NCI-H2107 (cell line): ENCODE measurements at places on chromosomes 7 and 10.

DNA sequence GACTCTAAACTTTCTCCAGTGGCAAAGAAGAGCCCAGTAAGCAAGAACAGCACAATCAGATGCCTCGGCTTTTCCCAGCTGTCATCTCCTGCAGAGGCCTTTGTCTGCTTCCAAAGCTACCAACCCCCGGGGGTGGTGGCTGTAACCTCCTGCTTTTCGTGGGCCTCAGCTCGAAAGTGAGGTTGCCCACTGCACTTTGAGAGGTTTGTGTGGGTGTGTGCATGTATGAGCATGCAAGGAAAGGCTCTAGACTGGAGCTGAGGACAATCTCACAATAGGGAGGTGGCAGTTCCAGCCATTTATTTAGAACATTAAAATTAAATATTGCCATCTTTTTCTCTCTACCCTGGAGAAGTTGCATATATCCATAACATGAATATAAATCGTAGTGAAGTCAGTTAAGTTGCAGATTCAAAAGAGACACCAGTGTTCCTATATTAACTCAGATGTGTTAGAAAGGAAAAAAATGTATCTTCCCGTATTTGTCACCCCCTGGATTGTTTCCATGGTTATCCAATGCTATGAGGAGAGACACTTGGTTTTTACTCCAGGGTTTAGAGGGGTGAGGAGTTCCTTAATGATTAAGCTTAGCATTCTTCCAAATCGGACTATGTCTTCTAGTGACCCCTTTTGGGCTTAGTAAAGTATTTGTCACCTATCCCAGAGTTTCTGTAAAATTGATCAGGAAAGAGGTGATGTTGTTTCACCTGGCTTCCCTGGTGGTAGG, 781.1 kb downstream of the INHBA start:
- no peak for DNase-seq

DNA sequence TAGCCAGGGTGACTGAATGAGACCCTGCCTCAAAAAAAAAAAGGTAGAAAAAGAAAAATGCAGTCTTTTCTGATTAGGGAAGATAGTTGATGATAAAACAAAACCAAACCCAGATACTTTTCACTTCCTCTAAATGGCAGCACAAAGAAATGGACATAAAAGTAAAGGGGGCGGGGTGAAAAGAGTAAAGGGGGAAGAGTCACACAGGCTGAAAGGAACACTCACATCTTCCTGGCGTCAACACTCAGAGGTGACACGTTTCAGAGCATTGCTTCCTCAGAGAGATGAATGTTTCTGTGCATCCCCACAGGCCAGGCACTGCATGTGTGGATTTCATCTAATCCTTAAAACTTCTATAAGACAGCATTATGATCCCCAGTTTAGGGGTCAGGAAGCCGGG, 81.2 kb downstream of the HIPK2 start:
- DNase-seq = no peak

- no peak for DNase-seq
These were observed 8.0 kb upstream of the GLRX3 start for GRCh38 chr10:130128062-130128781.

DNA sequence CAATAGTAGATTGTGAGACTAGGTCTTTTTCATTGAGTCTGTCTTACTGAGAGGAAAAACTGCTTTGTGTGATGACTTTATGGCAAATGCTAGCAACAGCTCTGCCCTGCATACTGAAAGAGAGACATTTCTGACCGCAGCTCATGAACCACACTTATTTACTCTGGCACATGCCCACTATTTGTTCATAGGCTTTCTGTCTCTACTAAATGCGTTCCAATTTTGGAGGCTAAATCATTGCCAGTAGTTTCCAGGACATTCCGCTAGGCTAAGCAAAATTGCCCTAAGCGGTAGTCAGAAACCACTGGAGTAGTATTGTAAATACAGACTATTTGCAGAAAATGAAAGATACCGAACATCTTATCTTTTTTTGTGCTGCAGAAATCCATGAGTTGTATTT, 55.6 kb upstream of the DLX6 start:
- peak; percentile 6 for DNase-seq

DNA sequence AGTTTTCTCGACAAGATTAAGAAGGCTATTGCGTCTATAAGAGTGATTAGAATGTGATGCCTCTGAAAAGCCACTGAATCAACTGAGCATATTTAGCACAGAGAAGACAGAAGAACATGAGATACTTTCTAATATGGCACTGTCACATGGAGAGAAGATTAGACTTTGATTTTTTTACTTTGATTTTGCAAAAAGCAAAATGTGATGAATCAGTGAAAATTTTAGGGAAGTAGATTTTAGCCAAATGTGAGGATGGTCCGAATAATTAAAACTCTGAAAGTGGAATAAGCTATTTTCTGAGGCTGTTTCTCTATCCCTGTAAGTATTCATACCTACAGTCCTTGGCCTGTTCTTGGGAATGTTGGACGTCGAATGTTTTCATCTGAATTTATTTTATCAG, 11.8 kb downstream of the MDFIC start:
- DNase-seq = no peak

DNA sequence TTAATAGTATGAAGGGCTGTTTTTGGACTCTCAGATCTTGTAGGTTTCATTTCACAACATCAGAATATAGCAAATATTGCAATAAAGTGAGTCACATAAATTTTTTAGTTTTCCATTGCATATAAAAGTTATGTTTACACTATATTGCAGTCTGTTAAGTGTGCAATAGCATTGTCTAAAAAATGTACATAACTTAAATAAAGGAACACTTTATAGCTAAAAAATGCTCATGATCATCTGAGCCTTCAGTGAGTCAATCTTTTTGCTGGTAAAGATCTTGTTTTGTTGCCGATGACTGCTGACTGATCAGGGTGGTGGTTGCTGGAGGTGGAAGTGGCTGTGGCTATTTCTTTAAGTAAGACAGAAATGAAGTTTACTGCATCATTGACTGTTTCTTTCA, 42.0 kb downstream of the ABCA13 start:
- no peak for DNase-seq

DNA sequence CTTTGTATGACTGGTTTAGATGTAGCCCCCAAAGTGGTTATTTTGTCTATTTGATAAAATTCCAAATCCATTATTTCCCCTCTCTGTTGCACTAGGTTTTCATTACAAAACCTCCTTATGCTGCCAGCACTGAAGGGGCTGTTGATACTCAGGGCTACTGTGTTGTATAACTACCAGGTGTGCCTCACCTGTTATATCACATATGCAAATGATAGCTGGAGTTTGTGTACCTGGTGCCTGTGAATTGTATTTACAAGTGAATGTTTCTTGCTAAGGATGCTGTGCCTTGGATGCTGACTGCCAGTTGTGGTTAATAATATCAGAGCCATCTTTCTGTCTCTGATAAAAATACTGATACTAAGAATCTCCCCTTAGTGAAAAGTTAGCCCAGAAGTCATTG, 84.8 kb upstream of the CCDC6 start:
- DNase-seq = peak; percentile 35

DNA sequence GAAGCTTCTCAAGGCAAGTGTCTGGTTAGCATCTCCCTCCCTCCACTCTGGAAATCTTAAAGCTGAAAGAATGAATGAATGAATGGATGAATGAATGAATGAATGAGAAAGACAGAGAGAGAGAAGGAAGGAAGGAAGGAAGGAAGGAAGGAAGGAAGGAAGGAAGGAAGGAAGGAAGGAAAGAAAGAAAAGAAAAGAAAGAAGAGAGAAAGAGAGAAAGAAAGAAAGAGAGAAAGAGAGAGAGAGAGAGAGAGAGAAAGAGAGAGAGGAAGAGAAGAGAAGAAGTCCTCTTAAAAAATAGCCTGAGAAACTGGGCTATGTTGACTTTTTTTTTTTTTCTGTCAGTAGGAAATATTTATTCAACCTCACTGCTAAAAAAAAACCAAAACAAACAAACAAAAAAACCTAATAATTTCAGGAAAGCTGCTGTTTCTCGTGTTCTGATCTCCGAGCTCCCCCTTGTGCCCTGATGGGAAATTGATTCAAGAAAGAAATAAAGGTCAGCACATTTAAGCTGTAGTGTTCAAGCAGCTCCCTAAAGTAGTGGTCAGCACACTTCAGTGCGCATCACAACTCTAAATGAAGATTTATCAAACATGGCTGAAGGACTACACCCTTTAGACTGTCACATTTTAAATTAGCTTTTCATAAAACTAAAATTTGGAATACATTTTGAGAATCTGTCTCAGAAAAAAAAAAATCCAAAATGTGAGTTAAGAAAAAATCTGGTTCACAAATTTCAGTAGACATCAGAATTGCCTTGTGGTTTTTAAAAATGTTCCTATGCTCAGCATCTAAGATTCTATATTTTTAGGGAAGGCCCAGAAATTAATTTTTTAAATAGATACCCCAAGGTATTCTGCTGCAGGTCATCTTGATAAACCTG, 154.3 kb downstream of the ELAPOR2 start:
- no peak for DNase-seq

DNA sequence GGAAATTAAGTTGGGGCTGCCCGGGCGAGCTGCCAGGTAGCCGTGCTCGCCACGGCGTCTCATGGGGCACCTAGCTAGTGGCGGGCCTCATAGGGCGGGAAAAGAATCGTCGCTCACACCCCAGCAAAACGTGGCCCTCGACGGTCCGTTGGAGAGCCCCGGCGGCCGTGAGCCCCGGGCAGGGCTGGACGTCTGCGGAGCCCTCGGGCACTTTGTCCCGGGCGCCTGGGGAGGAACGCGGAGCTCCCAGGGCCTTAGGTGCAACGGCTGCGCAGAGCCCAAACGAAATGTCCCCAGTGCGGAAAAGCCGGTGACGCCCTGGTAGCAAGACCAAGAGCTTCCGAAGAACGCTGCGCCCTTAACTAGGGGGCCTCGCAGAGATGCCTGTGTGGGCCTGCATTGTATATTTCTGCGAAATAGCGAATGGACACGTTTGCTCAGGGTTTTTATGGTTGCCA, 866 bp upstream of the SFMBT2 start:
- DNase-seq = no peak

DNA sequence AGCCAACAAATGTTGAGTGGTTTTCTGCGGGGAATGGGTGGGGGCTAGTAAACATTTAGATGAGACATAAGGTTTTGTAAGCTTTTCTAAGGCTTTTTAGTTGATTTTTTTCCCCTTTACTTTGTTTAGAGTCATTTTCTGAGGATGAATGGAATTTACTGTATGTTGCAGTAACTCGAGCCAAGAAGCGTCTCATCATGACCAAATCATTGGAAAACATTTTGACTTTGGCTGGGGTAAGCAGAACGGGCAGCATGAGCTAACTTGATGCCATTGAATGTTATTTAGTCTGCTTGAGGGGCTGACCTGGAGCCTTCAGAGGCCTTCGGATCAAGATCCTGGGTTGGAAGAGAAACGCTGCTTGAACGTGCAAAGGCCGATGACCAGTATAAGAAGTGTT, 37.3 kb downstream of the FBH1 start:
- no peak for DNase-seq

- no peak for DNase-seq
These were observed 102.7 kb upstream of the C7orf33 start for GRCh38 chr7:148487912-148488311.

- no peak for DNase-seq
These were observed 465.1 kb downstream of the AUTS2 start for GRCh38 chr7:70063371-70063770.

DNA sequence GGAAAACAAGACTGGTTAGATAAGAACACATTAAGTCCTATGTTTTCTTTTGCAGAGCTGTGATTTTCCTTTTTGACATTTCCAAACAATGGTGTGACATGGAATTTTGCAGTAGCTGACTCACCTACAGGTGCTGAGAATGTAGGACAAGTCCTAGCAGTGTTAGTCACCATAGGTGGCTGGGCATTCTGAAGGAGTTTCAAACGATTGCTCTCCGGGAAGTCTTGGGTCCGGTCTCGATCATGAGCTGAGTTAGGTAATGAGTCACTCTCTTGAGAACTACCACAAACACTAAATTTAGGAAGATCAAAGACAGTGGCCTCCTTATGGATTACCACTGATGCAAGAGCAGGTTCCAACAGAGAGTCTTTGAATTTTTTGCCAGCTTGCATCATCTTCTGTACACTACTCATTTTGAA, 3.6 kb downstream of the FIGNL1 start:
- no peak for DNase-seq

DNA sequence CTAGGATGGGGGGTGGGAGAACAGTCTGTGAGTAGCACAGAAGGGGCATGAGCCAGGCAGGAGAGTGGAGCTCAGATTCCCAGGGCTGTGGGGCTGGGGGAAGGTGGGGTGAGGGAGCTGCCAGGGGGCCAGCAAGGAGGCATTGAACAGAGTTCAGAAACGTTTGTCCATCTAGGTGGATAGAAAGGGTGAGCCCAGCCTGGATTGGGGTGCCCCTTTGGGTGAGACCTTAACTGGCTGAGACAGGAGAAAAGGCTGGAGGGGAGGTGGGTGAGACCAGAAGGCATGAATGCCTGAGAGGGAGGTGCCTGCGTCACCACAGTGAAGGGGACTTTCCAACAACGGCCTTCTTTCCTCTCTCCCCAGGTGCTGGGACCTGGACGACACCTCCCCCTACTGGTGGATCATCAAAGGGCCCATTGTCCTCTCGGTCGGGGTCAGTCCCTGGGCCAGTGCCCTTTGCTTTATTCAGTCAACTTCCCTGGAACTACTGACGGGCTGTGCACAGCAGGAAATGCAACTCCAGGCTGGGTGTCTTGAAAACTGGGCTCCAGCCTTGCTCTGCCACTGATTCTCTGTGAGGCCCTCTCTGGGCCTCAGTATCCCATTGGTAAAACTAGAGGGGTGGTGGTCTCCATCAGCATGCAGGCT, 11.0 kb downstream of the GHRHR start:
- DNase-seq = peak; percentile 12

DNA sequence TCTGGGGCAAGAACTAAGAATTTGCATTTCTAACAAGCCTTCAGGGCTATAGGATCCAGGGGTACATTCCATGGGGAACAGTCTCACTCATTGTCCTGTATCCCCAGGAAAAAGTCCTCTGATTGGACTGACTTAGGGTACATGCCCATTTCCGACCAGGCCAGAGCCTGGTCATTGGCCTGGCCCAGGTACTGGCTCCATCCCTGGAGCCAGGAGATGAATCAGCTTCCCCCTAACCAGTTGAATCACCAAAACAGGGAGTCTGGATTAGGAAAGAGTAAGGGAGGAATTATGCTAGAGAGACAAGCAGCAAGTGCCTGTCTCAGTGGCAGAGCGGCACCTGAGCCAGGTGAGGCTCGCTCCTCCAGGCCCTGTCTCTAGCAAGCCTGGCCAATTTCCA, 137.5 kb downstream of the FGFR2 start:
- DNase-seq = no peak

GRCh38 chr7:55469271-55469681, 103.0 kb downstream of the VOPP1 start:
- peak; percentile 16 for DNase-seq
